NCI-H1694 (cell line): ENCODE measurements at places on chromosomes 7 and 10.

DNA sequence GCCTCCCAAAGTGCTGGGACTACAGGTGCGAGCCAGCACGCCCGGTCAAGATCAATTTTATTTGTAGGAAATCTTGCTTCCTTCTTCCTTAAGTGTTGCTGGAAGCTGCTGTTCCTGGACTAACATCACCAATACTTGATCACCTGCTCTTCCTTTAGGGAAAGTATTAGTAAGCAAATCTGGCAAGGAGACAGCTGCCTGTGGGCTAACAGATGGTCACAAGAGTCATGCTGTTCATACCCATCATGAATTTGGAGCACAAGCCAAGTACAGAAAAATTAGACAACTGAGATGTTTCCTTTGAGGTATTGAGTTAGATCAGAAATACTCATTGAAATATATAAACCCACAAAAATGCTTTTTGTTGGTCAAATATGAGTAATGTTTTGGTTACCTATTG is 27.9 kb downstream of the BAIAP2L1 start:
- peak; percentile 94 for DNase-seq

GRCh38 chr10:43254881-43255633 is 11.8 kb downstream of the RASGEF1A start:
- no peak for DNase-seq

- no peak for DNase-seq
These were observed 154.4 kb downstream of the CACNB2 start for GRCh38 chr10:18294633-18295032.

- no peak for DNase-seq
These were observed 66.6 kb upstream of the NOBOX start for GRCh38 chr7:144470078-144470477.

GRCh38 chr10:122197611-122198222 is 73.4 kb upstream of the BTBD16 start:
- no peak for DNase-seq

DNA sequence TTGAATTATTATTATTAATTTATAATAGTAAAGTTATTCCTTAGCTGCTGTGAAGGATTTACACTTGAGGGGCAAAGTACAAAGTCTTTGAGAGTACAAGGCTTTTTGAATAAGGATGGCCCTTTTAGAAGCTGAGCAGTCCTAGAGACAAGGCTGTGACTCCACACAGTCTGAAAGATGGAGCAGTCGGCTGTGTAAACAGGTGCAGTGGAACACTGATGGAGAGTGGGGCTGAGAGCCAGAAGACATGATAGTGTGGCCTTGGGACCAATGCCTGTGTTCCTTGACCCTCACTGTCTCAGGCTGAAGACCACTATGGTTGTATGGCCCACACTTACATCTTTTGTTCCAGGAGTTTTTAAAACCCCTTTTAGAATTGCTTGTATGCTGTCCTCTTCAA is 311.2 kb upstream of the PHF14 start:
- DNase-seq, result no peak

DNA sequence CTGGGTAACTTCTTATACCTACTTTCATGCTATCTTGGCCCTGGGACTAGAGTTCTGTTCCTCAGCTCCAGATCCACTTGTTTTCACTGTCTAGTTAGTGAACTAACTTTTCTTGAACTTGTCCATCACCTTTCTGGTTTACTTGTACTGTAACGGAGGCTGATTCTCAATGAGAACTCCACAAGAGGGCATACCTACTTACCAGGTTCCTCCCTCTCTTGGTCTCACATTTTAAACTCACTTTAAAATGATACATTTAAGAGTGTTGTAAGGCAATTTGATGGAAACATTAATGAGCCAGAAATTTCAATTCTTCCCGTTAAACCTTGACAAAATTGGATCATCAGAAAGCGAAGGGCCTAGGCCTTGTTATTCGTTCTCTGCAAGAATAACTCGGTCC is 111.6 kb downstream of the MAGI2 start:
- DNase-seq, result no peak

GRCh38 chr10:97123765-97124164 is 62.0 kb downstream of the SLIT1 start:
- DNase-seq, result no peak

DNA sequence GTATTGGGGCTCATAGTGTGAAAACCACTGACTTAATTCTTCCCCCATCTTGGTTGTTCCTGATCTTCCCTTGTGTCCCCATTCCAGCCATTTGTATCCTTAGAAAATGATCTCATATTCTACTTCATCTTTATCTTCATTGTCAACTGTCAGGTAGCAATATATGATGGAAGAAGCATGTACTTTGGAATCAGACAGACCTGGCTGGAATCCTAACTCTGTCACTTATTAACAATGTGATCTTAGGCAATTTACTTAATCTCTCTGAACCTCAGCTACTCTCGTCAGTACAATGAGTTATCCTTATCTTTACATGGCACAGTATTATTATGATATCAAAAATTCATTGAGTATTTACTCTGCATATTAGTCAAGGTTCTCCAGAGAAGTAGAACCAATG is 10.1 kb downstream of the CFTR start:
- DNase-seq, result no peak

- no peak for DNase-seq
These were observed 8.2 kb upstream of the MAGI2 start for GRCh38 chr7:79461660-79462059.

DNA sequence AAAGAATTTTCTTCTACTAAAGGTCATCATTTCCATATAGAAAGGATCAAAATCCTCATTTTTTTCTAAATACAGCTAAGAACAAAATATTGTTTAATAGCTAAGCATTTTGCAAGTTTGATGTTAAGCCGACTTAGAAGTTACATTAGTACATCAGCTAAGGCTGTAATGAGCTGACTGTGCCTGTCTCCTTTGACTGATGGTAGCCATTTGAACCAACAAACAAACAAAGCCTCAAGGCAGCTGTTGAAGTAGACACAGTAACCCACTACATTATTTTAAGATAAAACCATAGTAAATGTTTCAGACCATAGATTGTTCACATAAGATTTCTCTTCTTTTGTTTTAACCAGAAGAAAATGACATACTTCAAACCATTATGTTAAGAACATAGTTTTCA is 210.9 kb upstream of the VSTM2A start:
- no peak for DNase-seq

GRCh38 chr10:5557799-5558771 is 33.3 kb downstream of the CALML3 start:
- DNase-seq, result no peak

- no peak for DNase-seq
These were observed 160.5 kb downstream of the GFRA1 start for GRCh38 chr10:116112232-116113231.

DNA sequence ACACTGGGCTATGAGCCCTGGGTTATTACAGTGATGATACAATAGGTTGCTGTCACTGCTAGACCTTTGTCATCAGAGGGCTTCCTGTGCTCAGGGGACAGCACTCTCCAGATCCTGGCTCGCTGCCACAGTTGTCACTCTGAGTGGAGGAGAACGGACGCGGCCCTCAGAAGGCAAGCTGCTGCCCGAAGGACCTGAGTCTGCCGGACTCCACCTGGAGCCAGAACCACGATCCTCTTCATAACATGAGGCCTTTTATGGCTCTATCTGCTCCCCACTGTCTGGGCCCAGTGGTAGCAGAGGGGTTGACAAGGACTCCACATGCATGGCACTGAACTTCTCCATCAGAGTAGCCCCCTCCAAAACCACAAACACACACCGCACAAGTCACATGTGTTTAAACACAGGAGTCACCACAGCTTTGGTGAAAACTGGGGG is 94.7 kb upstream of the EFCAB10 start:
- no peak for DNase-seq

GRCh38 chr10:124657806-124658205 is 86.4 kb downstream of the FAM53B start:
- DNase-seq, result no peak

DNA sequence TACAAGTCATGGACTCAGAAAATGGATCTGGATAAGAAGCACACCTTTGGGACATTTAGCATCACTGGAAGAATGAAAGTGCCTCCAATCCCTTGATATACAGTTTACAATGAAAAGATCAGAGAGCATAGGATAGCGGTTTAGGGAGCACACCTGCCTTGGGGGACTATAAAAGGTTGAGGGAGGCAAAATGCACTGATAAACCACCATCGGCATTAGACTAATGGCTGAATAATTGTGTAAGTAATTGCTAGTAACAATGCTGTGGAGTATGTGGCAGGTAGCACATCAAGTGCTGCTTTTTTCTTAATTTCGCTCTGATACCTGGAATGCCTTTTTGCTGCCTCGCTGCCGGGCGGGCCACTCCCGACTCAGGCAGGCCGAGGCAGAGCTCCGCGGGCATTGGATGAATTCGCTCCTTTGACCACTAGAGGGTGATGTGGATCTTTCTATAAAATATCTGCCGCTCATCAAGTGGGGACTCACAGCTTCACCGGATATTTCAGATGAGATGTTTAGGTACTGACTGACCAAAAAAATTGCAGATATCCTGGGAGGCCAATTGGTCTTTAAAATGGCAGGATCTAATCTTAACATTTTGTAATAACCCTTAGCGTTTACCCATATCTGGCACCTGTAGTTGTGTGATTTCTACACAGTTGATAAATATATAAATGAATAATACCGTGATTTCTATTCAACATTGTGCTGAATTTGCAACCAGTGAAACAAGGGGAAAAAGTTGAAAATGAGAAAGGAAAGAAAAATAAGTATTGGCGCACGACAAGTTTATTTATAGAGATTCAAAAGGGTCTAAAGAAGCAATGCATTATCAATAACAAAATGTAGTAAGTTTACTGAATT is 116.8 kb upstream of the PRSS1 start:
- DNase-seq, result peak; percentile 51

- DNase-seq, result no peak
These were observed 194.8 kb downstream of the FANK1 start for GRCh38 chr10:126090911-126091728.

GRCh38 chr10:123269675-123270074 is 115.5 kb downstream of the BUB3 start:
- no peak for DNase-seq

DNA sequence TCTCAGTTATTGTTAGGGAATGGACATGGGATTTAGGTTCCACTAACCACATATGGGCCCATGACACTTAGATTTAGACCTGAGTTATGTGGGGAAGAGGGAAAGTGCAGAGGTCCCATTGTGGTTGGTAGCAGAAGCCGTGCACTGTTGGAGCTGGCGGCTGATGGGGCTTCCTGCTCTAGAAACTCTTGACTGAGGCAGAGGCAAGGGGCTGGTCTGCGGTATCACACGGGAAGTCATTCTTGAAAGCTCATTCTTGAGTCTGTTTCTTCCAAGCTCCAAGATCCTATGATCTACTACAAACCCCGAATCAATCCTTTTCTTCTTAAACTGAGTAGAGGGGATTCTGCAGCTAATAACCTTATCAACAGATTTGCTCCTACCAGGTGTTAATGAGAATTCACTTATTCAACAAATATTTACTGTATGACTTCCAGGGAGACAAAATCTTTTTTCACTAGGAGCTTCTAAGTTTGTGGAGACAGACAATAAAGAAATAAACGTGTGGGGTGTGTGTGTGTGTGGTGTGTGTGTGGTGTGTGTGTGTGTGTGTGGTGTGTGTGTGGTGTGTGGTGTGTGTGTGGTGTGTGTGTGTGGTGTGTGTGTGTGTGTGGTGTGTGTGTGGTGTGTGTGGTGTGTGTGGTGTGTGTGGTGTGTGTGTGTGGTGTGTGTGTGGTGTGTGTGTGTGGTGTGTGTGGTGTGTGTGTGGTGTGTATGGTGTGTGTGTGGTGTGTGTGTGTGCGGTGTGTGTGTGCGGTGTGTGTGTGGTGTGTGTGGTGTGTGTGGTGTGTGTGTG is 57.1 kb downstream of the AOC1 start:
- DNase-seq, result no peak

DNA sequence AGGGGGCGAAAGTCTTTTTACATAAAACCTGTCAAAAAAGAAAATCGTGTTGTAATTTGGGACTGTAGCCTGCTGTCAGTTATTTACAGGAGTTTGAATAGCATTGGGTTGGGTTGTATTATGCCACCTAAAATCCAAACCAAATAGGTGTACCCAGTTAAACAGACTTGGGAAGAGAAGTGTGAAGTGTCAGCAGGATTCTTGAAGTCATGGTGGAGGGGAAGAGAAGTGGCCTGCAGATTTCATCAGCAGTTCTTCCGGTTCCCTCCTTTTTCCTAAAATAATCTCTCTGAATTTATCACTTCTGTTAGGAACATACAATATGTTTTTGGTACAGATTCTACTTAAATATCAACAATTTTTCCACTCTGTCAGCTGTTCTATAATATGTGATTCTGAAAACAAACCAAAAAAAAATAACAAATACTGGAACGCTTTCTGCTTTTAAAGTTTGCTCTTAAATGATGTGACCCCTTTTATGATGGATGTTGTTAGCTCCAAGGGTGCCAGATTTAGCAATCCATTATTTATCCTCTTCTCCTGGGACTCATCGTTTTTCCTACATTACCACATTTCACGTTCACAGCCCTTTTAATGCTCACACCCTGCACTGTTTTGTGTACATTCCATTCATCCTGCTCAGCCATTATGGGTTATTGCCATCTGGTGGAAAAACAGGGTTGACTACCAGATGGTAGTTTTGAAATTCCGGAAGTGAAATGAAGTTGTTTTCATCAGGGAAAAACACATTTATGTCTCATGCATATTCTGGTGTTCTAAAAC is 18.7 kb upstream of the ARHGAP12 start:
- DNase-seq, result peak; percentile 92
